Activated naive CD4-positive, alpha-beta T cell treated with anti-CD3 and anti-CD28 coated beads, Interleukin-2, amount 10 ng/mL, durations not matched to agents 5 hours and 36 hours (primary cell): ENCODE measurements at places on chromosomes 1 and 21. TPM values are rescaled to one million over a fixed set of nuclear protein-coding genes. Genes with fewer than 3 reads are reported as not detected.

Gene PDC
- not detected for total RNA-seq

Gene CD1B
- not detected for total RNA-seq

Gene CELA3A
- total RNA-seq: not detected

Gene INKA2
- 2.6 TPM for total RNA-seq

Gene MOV10
- 64.1 TPM for total RNA-seq

Gene LCA5L
- total RNA-seq: not detected

Gene NEGR1
- total RNA-seq: not detected

Gene SLC16A4
- total RNA-seq: 0.55 TPM

Gene ETNK2
- total RNA-seq: not detected
